ENCODE measurements at places on chromosomes 6 and 20.

DNA sequence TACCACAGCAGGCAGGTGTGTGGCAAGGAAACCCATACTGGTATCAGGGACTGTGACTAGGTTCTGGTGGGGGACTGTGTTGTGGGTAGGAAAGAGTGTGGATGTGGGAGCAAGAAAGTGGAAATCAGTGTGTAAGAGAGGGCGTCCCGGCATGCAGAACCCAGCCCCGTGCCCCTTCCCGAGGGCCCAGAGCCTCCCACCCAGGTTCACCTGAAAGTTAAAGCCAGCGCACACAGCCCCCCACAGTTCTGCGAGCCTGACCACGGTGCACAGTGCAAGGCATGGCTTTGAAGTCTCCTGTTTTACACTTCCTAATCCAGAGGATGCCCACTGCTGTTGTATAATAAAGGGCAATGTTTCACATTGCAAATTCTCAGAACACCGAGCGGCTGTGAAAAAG is 22.7 kb downstream of the MAFB start:
- no peak for DNase-seq
- no peak overlapping the region for H3K4me3 ChIP-seq
- H3K36me3 ChIP-seq = no peaks in the 10 kb centered on the region
- no peak overlapping the region for H3K27ac ChIP-seq

DNA sequence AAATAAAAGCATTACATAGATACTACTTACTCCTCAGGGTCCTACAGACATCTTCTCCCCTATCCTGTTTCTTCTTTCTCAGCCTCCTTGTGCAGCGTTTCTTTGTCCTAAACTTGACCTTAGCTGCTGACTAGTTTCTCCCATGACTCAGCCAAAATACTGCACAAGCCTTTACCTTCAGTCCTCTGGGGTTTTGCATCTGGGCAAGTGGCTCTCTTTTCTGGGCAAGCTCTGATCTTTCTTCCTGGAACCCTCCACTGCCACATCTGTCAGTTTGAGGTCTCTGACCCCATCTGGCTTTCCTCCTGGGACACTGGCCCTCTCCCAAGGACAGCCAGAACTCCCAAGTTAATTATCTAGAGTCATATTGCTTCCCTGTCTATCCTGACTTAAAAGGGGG is 838.4 kb downstream of the DHX35 start:
- H3K27ac ChIP-seq = no peak overlapping the region
- no peak overlapping the region for H3K4me3 ChIP-seq
- no peaks in the 10 kb centered on the region for H3K36me3 ChIP-seq
- no peaks in the 10 kb centered on the region for H3K27me3 ChIP-seq
- DNase-seq = no peak
- H3K4me1 ChIP-seq = no peaks in the 10 kb centered on the region

DNA sequence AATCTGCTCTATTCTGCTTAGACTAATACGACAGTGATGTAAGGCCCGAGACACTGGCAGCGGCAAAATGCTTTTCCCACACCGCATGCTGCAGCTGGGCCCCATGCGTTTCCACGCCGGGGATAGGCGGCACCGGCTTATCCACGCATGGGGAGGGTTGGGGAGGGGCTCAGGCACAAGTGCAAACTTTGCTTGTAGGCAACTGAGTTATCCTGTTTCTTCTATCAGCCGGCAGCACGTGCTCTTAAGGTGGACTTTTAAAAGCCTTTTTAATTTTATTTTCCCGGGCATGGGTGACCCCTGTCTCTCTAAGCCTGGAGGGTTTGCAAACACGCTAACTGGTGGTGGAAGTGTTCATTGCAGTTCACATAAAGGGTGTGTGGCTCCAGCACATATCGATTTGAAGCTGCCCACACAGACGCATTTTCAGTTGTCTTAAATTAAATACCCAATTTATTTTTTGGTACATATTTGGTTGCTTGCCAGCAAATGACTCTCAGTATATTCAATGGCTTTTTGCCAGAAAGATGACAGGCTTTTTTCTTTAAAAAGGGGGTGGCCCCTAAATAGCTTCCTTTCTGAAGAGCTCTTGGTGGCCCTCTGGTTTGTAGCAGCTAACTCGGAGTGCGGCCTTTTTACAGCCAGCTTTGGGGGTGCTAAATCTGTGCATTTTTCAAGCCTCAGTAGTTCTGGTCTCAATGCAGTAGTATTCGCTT is 561.8 kb upstream of the AGPAT4 start:
- H3K4me1 ChIP-seq = no peaks in the 10 kb centered on the region
- peaks cover 5% of the 10 kb centered on the region for H3K27me3 ChIP-seq
- H3K36me3 ChIP-seq = no peaks in the 10 kb centered on the region
- no peak overlapping the region for H3K4me3 ChIP-seq
- H3K27ac ChIP-seq = no peak overlapping the region

- peak overlapping the region; percentile 73 for H3K4me3 ChIP-seq
- no peak overlapping the region for H3K27ac ChIP-seq
- peaks cover 15% of the 10 kb centered on the region for H3K4me1 ChIP-seq
- H3K36me3 ChIP-seq = no peaks in the 10 kb centered on the region
- DNase-seq = no peak
These were observed 609 bp downstream of the L3MBTL1 start for GRCh38 chr20:43508106-43508505.

DNA sequence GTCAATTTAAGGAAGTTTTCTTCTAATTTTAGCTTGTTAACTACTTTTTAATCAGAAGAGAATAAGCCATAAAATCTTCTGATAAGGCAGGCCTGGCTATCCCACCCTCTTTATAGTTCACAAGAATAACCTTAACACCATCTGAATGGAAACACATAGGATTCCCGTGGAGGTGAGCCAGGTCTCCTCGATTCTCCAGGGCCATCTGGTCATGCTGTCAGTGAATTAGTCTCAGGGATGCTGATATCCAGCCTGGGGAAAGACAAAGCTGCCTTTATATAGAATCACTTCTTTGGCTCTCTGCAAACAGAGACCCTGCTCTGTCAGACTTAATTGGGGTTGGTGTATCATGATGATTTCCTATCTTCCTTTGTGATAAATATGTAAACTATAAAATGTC is 30.1 kb upstream of the TAGAP start:
- H3K27ac ChIP-seq = no peak overlapping the region
- DNase-seq = no peak
- H3K27me3 ChIP-seq = no peaks in the 10 kb centered on the region
- peaks cover 44% of the 10 kb centered on the region for H3K4me1 ChIP-seq
- no peaks in the 10 kb centered on the region for H3K36me3 ChIP-seq

GRCh38 chr6:111541026-111541681 is 58.1 kb upstream of the REV3L start:
- no peaks in the 10 kb centered on the region for H3K27me3 ChIP-seq
- no peak overlapping the region for H3K4me3 ChIP-seq
- H3K27ac ChIP-seq = no peak overlapping the region
- no peaks in the 10 kb centered on the region for H3K36me3 ChIP-seq

DNA sequence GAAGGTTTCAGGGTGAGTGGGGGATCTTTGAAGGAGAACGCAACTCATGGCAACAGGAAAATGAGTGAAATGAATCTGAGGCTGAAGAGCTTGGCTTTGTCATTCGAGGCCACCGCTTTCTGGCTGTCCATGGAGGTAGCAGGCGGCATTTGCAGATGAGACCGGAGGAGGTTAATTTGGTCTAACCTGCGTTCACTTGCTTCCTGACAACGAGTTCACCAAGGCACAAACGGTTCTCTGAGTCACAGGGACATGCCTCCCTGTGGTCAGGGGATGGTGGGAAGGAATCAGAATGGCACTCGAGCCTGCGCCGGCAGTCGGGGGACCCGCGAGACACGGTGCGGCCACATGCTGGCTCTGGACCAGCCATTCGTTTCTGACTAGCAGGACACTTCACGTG is 75.0 kb downstream of the IRF4 start:
- H3K4me1 ChIP-seq = peaks cover 17% of the 10 kb centered on the region
- H3K27ac ChIP-seq = no peak overlapping the region

DNA sequence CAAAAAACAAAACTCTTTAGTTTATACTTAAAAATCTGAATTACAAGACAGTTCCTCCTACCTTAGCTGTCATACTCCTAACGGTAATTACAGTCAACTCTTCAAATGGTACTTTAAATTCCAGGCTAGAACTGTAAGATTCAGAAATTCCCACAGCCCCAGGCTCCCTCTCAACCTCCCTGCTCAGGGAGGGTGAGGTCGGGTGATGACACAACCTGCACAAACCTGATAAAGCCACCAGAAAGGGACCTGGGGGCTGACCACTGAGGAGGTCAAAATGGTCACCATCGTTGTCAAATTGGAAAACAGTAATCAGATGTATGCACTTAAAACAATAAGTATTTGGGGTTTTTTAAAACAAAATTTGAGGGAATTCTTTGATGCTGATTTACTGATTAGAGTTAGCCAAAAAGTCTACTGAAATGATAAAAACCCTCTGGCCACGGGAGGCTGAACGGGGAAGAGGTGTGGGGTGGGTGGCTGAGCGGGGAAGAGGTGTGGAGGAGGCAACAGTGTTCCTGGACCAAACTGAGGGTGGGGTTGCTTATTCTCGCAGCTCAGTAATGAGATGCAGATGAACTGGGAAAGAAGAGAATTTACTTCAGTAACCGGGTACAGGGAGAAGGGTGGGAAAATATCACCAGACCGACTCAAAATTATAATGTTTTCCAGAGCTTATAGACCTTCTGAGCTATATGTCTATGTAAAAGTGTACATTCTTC is 52.4 kb downstream of the SLC22A1 start:
- H3K27me3 ChIP-seq = peaks cover 18% of the 10 kb centered on the region
- no peak overlapping the region for H3K27ac ChIP-seq
- no peak for DNase-seq
- no peaks in the 10 kb centered on the region for H3K36me3 ChIP-seq
- no peaks in the 10 kb centered on the region for H3K4me1 ChIP-seq
- no peak overlapping the region for H3K4me3 ChIP-seq

GRCh38 chr20:50560867-50561266 is 50.7 kb downstream of the PTPN1 start:
- no peak overlapping the region for H3K4me3 ChIP-seq
- peaks cover 5% of the 10 kb centered on the region for H3K36me3 ChIP-seq
- no peak for DNase-seq
- H3K27ac ChIP-seq = peak overlapping the region; percentile 32

GRCh38 chr20:34712525-34713192 is 8.5 kb downstream of the TP53INP2 start:
- no peak for DNase-seq
- H3K4me3 ChIP-seq = no peak overlapping the region
- peaks cover 23% of the 10 kb centered on the region for H3K4me1 ChIP-seq
- no peaks in the 10 kb centered on the region for H3K27me3 ChIP-seq

- no peak for DNase-seq
- peaks cover 11% of the 10 kb centered on the region for H3K4me1 ChIP-seq
- H3K36me3 ChIP-seq = no peaks in the 10 kb centered on the region
- H3K4me3 ChIP-seq = peak overlapping the region; percentile 84
- no peak overlapping the region for H3K27ac ChIP-seq
These were observed 838 bp downstream of the STMN3 start for GRCh38 chr20:63652192-63652980.

DNA sequence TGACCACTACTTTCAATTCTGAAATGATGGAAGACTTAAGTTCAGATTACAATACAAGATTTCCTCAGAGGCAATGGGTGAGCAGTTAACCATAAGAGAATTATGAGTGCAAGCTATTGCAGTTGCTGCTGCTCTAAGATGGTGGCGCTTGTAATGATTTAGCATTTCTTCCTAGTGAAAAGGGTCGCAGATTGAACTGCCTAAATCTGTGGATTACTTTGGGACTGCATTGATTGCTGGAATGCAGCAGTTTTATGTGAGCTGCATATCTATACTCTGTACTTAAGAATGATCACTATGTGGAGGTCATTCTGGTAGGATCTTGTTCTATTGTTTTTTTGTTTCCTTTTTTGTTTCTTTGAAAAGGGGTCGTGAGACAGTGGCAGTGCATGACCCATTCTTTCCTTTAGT is 5.3 kb downstream of the SCAF8 start:
- H3K36me3 ChIP-seq = peaks cover 7% of the 10 kb centered on the region
- no peak overlapping the region for H3K4me3 ChIP-seq
- peak overlapping the region; percentile 47 for H3K27ac ChIP-seq
- peaks cover 73% of the 10 kb centered on the region for H3K4me1 ChIP-seq
- no peaks in the 10 kb centered on the region for H3K27me3 ChIP-seq

- no peak overlapping the region for H3K4me3 ChIP-seq
- H3K36me3 ChIP-seq = peaks cover 15% of the 10 kb centered on the region
- H3K27me3 ChIP-seq = no peaks in the 10 kb centered on the region
- H3K4me1 ChIP-seq = no peaks in the 10 kb centered on the region
- H3K27ac ChIP-seq = no peak overlapping the region
These were observed 61.2 kb downstream of the SOD2 start for GRCh38 chr6:159631886-159632285.

DNA sequence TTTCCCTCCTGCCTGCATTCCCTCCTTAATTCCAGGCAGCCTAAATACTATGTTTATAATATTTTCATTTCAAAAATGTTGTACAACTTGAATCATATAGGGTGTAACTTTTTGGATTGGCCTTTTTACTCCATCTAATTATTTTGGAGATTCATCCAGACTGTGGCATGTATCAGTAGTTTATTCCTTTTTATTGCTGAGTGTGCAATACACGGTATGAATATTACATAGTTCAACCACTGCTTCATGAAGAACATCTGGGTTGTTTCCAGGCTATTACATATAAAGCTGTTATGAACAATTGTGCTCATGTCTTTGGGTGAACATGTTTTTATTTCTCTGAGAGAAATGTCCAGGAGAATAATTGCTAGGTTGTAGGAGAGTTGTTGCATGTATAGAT is 253.5 kb upstream of the SLC35B3 start:
- H3K4me1 ChIP-seq = peaks cover 9% of the 10 kb centered on the region
- peaks cover 8% of the 10 kb centered on the region for H3K27me3 ChIP-seq
- H3K36me3 ChIP-seq = peaks cover 5% of the 10 kb centered on the region
- DNase-seq = no peak
- H3K4me3 ChIP-seq = no peak overlapping the region

DNA sequence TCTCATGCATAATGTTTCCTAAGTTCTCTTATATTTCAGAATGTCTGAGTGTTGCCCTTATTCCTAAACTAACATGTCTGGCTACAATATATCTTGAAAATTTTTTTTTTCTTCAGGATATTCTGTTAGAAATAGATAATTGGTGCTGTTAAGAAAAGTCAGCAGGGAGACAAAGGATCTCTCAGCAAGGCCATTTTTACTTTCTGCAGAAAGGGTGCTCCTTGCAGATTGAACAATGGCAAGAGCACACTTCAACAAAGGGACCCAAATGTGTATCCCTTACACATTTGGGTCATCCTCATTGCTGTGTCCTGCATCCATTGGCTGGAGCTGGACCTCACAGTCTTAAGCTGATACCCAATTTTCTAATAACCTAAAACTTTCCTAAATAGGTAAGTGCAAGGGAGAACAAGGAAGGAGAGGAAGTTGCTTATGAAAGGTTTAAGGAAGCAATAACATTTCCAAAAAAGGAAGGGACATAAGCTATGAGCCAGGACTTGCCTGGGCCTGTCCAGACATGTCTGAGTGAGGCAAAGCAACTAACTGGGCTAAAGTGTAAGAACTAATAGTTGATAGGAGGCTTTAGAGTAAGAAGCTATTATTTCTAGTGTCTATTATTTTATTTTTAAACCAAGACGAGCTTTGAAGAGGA is 429.6 kb downstream of the BCKDHB start:
- H3K36me3 ChIP-seq = no peaks in the 10 kb centered on the region
- no peak overlapping the region for H3K27ac ChIP-seq
- no peak for DNase-seq
- H3K4me3 ChIP-seq = no peak overlapping the region

All from naive B cell (primary cell).